ENCODE measurements at places on chromosomes 5 and 9.

DNA sequence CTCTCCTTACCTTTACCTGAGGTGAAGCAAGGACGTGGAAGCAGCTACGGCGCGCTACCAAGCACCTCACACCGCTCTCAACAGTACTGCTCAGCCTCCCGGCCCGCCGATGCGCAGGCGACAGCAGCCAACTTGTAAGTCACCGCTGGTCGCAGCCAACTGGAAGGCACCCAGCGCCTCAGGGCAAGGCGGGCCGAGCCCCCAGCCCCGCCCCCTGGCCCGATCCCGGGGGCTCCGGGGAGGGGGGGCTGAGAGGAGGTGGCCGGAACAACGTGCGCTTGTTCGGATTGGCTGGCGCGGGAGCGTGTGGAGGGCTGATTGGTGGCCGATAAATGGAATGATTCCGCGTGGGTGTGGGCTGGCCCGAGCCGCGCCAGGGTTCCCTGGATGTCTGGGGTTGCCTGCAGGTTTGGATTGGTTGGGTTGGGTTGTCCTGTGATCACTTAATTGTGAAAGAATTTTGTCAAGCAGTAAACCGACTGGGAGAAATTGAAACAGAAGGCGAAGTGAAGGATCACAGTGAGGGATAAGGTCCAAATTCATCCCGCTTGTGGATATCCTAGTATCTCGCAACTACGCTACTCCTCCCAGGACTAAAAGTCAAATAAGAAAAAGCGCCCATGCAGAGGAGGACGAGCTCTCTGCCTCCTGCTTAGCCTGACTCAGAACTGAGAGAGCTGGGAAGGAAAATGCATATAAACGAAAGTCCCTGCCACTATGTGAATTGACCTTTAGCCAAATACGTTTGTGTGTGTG, at the start of gene STARD4:
Gene STARD4, minus strand, starts transcription at position 161 of the 756 bp plus-strand sequence. CDS start 5,102 bp downstream, outside the sequence.
- peak within 1 kb of the TSS; percentile 83 for H3K27ac ChIP-seq
- peaks cover 10% of the 10 kb centered on the region for H3K4me1 ChIP-seq
- no peaks in the 10 kb centered on the region for H3K36me3 ChIP-seq
- DNase-seq = peak; percentile 97

DNA sequence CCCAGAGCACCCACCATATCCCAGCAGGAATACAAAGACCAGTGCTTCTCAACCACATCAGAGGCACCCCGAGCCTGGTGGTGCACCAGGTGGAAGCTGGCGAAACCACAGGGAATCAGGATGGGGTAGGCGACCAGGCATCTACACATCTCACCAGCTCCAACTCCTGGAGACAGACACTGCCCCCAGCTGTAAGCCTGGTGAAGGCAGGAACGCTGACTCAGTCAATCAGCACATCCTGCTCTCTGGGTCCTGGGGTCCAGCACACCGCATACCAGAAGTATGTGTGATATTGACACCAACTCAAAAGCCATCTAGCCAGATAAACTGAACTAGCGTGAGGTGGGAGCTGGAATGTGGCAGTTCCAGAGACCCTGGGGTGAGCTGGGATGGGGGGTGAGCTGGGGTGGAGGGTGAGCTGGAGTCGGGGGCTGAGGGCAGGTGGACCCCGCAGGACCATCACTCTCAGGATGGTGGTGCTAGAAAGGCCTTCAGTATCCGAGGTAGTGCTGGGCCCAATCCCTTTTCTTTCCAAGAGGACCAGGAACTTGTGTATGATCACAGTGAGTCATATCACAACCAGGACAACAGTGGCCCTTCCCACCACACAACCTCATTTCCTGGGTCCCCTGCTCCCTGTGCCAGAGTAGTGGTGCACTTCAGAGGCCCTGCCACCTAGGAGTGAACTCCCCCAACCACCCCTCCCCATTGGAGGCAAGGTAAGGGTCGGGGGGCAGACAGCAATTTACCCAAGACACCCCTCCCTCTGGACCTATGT, 2.5 kb downstream of the DBN1 start:
- no peak for DNase-seq
- H3K27ac ChIP-seq = no peak overlapping the region
- H3K36me3 ChIP-seq = peaks cover 33% of the 10 kb centered on the region
- peaks cover 24% of the 10 kb centered on the region for H3K4me1 ChIP-seq
- no peak overlapping the region for H3K4me3 ChIP-seq
- H3K27me3 ChIP-seq = peaks cover 8% of the 10 kb centered on the region

DNA sequence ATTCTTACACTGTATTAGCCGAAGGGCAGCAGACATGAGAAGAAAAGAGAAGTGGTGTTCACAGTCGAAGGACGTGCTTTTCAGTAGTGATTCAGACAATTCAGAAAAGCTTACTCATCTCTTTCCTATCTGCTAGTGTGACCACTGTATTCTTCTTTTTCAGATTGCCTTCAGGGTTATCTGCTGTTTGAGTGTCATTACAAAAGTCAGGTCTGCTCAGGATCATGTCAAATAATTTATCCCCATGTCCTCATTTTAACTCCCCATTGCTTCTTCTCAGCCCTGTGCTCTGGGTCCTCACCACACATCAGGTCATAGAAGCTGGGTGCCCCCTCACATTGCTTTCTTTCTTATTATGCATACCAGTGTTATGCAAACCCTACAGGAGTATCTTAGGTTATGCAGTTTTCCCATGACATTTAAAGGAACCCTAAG, 394.0 kb downstream of the CETN3 start:
- no peak for DNase-seq
- no peaks in the 10 kb centered on the region for H3K27me3 ChIP-seq
- H3K4me1 ChIP-seq = no peaks in the 10 kb centered on the region
- no peak overlapping the region for H3K4me3 ChIP-seq

- DNase-seq = no peak
- no peak overlapping the region for H3K4me3 ChIP-seq
- peaks cover 5% of the 10 kb centered on the region for H3K4me1 ChIP-seq
- no peak overlapping the region for H3K27ac ChIP-seq
- H3K27me3 ChIP-seq = no peaks in the 10 kb centered on the region
Measured at GRCh38 chr9:124388275-124389048, 26.8 kb downstream of the PSMB7 start.

- H3K27ac ChIP-seq = peak overlapping the region; percentile 32
- H3K4me1 ChIP-seq = peaks cover 23% of the 10 kb centered on the region
- no peaks in the 10 kb centered on the region for H3K36me3 ChIP-seq
Measured at GRCh38 chr5:10563110-10563944, 543 bp upstream of the ANKRD33B start.

DNA sequence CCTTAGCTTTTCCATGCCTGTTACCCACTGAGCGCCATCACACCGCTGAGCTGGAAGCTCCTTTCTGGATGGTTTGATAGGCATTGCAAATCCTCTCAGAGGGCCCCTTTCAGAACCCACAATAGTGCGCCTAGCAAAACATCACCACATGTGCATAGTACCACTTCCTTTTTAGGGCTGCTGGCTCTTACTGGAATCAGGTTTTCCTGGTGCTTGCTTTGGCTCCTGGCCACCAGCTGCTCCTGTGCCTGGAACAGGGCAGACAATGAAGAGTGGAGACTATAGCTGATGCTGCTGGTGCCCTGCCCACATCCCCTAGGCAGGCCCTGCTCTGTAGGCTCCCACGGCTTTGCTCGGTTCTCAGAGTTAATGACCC, 163.6 kb upstream of the SEMA6A start:
- H3K36me3 ChIP-seq = no peaks in the 10 kb centered on the region
- DNase-seq = no peak
- no peaks in the 10 kb centered on the region for H3K4me1 ChIP-seq

DNA sequence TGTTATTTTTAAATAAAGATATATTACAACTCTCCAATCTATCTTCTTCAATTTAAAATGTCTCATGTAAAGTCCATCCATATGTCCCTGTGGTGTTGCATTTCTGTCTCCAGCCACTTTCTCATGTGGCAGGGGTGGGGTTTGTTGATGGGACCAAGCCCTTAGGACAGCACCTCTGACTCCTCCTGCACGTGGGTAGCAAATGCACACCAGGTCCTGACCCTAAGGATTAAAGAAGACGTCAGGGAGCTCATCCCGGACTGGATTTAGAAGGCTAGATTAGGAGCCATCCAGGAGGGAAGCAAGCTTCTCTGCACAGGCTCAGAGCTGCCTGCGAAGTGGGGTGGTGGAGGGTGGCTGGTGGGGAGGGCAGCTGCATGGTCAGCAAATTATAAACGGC, 38.9 kb upstream of the FAM120AOS start:
- no peaks in the 10 kb centered on the region for H3K27me3 ChIP-seq
- no peak overlapping the region for H3K27ac ChIP-seq
- H3K4me1 ChIP-seq = no peaks in the 10 kb centered on the region
- peaks cover 38% of the 10 kb centered on the region for H3K36me3 ChIP-seq
- DNase-seq = no peak

DNA sequence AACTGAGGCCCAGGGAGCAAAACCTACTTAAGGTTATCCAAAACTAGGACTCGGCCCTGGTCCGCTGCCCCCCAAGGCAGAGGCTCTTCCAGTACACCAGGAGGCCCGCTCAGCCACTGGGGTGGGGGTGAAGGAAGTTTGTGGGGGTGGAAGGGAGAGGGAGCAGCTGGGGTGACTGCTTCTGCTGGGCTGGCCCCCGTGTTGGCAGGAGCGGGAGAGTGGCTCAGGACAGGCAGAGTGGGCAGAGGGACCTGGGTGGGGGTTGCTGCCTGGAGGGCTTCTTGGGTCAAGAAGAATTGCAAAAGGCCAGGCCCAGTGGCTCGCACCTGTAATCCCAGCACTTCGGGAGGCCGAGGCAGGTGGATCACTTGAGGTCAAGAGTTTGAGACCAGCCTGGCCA, 8.2 kb upstream of the TRIM14 start:
- H3K27ac ChIP-seq = no peak overlapping the region
- no peaks in the 10 kb centered on the region for H3K27me3 ChIP-seq
- H3K36me3 ChIP-seq = peaks cover 23% of the 10 kb centered on the region
- H3K4me3 ChIP-seq = no peak overlapping the region

GRCh38 chr9:124280176-124280691, 22.5 kb downstream of the NEK6 start:
- H3K27ac ChIP-seq = no peak overlapping the region
- no peaks in the 10 kb centered on the region for H3K36me3 ChIP-seq
- H3K4me1 ChIP-seq = peaks cover 23% of the 10 kb centered on the region
- no peak overlapping the region for H3K4me3 ChIP-seq
- H3K27me3 ChIP-seq = no peaks in the 10 kb centered on the region

DNA sequence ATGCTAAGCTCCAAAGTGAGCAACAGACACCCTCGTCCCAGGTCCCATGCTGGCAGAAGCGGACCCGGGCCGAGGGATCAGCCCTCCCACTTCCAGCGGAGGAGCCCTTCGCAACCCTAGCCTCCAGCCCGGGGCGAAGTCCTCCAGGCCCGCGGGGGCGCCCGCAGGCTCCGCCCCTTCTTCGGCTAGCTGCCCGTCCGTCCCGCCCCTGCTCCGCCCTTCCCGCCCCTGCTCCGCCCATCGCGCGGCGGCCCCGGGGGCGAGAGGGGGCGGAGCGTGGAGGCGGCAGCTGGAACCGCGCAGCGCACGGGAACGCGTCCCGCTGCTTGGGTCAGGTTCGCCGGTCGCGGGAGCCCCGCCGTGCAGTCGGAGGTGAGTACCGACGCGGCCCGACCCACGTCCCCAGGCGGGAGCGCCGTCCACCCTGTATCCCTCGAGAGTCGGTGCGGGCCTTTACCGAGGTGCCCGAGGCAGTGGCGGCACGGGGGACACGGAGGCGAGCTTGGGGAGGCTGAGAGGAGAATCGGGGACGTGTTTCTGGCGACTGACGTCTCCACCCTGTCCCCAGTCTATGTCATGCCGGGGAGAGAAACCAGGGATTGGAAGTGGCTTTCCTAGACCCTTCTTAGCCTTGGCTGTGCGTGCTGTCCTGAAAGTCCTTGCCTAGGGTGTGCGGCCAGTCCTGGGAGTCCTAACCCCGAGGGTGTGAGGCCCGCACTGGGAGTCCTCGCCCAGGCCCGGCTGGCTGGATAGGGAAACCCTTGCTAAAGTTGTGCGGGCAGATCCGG, at the start of gene ACO1:
Gene ACO1, plus strand, starts transcription at position 280 of the 788 bp plus-strand sequence. CDS start 20,864 bp downstream, outside the sequence.
- peak within 1 kb of the TSS; percentile 65 for H3K27ac ChIP-seq
- H3K4me3 ChIP-seq = peak within 1 kb of the TSS; percentile 76
- peaks cover 4% of the 10 kb centered on the region for H3K4me1 ChIP-seq
- peak; percentile 76 for DNase-seq

DNA sequence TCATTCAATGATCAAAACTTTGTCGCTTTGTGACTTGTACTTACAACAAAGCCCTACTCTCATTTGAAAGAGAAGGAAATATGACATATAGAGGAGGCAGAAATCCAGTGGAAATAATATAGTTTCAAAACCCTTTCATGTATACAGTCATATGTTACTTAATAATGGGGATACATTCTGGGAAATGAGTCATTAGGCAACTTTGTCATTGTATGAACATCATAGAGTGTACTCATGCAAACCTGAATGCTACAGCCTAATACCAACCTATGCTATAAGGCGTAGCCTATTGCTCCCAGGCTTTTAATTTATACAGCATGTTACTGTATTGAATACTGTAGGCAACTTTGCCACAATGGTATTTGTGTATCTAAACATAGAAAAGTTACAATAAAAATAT, 69.0 kb upstream of the SMC2 start:
- H3K4me3 ChIP-seq = no peak overlapping the region
- H3K27me3 ChIP-seq = no peaks in the 10 kb centered on the region
- no peak for DNase-seq

DNA sequence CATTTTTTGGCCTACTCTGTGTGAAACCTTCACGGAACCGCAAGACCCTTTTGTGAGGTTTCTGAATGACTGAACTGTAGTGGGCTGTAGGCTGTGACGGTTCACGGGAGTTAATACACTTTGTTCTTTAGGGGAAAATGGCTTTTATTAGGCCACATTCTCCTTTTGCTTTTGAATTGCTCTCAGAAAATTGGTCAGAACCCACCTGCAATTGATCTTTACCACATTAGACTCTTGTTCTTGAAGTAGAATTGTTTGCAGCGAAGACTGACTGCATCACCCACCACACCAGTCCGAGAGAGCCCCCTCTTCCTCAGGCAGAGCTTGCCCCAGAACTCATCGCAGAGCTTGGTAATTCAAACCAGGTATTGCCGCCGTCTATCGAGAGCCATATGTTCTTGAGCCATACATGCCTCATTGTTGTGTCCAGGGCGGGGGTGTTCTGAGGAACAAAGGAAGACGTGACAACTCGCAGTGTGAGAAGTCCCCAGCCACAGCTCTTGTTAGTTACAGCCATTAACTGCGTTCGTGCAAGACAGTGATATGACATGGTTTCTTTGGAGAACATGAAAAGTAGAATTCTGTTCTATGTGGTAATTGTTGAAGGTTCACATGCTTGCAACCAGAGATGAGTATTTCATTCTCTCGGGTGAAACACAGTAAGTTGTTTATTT, 166.4 kb upstream of the OTULINL start:
- H3K36me3 ChIP-seq = peaks cover 5% of the 10 kb centered on the region
- no peak overlapping the region for H3K4me3 ChIP-seq
- H3K4me1 ChIP-seq = peaks cover 28% of the 10 kb centered on the region
- no peaks in the 10 kb centered on the region for H3K27me3 ChIP-seq
- no peak for DNase-seq
- H3K27ac ChIP-seq = no peak overlapping the region

DNA sequence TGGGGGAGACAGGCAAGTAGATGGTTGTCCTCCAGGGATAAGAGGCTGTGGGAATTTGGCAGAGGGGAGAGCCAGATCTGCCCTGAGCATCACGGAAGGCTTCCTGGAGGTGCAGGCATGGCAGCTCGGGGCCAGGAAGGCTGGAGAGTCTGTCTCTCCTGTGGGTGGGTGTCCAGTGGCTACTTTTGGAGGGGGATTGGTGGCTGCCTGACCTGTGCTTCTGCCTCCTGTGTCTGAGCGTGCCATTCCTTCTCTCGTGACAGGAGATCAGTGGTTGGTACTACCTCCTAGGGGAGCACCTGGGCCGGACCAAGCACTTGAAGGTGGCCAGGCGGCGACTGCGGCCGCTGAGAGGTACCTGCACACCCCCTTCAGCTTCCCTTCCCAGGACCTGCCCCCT, 33.5 kb downstream of the RGS3 start:
- H3K4me1 ChIP-seq = peaks cover 21% of the 10 kb centered on the region
- H3K4me3 ChIP-seq = no peak overlapping the region
- DNase-seq = no peak
- no peaks in the 10 kb centered on the region for H3K27me3 ChIP-seq

All from thymus (tissue), 14 donors.